ENCODE measurements at places on chromosomes 11 and 22.

DNA sequence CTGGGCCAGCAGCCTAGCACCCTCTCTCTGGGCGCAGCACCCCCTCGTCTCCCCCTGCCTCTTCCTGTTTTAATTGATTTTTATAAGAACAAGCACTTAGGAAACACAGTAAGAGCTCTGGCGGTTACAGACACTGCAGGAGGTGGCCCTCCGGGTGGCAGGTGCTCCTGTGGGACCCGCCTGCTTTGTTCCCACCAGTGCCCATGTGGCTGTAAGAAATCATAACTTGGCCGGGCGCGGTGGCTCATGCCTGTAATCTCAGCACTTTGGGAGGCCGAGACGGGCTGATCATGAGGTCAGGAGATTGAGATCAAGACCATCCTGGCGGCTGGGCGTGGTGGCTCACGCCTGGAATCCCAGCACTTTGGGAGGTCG, 18.4 kb downstream of the TSPAN4 start:
- DNase-seq, result no peak

- no peak for DNase-seq
Measured at GRCh38 chr11:79466411-79466810, 25.6 kb upstream of the TENM4 start.

GRCh38 chr11:46290011-46290410, 12.5 kb downstream of the CREB3L1 start:
- no peak for DNase-seq

DNA sequence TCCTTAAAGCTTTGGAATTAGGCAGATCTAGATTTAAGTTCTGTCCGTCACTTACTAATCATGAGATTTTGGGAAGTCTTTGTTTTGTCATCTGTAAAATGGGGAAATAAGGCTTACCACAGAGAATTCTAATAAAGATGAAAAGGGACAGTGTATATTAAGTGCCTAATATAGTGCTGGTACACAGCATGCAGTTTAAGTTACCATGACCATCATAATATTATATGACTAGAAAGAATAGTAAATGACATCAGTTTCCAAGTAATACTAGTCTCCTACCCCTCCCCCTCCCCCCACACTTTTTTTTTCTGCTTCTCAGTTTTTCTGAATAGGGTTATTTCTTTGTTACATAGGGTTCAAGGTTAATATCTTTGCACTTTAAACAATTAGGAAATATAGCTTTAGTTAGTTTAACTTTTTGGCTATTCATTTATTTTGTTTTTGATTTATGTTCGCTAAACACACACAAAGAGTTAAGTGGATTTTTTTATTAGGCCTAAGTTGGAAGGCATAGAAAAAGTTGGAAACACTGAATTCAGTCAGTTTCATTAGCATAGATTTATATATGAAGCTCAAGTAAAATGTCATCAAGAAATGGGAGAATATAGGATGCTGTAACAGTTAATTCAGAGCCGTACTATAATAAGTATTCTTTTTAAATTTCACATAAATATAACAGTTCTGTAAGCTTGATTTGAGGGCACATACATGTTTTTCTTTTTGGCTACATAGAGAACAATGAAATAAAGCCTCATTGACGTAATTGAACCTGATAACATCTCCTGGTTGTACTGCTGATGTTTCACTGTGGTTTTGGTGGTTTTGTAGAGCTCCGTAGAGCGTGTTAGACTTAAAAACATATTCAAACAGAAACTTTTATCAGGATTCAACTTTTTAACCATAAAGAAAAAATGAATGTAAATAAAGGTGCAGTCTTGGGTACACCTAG, 121.2 kb downstream of the PDE3B start:
- peak; percentile 19 for DNase-seq

- DNase-seq, result no peak
Measured at GRCh38 chr22:42938976-42939375, 76.0 kb downstream of the PACSIN2 start.

- no peak for DNase-seq
Measured at GRCh38 chr11:75029836-75030631, 41.3 kb downstream of the NEU3 start.

DNA sequence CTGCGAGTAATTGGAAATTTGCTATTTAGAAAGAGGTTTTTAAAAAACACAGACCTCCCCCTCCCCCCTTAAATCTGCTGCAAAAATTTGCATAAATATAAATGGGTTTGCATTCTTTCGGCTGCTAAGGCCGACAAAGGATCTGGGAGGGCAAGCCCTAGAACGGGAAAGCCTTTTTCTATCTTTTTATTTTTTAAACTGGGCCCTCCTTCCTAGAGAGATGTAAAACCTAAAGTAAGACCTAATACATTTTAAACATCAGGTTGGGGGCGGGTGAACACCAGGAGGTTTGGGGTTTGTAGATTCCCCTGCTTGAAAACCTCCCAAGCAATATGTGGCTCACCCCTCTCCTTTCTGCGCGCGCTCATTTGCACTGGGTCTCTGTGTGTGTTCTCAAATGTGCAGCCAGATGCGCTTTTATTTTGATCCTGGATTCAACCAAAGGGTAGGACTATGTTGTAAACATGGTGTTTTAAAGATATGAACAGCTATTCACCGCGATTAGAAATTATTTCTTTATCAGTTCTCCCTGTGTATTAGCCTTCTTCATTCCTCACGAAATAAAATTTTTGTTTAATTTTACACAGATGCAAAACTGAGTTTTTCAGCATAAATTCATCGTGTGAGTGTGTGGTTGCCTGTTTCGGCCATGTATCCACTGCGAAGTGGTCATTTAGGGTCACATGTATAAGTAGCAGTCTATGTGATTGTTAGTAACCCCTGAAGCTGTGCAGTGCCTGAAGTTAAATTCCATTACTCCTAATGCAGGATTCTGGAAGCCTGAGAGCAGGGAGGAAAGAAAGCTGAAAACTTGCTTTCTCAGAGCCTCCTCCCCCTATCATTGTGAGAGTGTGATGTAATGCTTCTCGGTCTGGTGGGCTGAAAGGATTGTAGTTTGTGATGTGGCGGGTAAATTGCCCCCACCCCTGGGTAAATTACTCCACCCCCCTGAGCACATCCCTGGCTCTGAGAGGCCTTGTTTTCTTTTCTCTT, 988 bp downstream of the TNRC6B start:
- no peak for DNase-seq

DNA sequence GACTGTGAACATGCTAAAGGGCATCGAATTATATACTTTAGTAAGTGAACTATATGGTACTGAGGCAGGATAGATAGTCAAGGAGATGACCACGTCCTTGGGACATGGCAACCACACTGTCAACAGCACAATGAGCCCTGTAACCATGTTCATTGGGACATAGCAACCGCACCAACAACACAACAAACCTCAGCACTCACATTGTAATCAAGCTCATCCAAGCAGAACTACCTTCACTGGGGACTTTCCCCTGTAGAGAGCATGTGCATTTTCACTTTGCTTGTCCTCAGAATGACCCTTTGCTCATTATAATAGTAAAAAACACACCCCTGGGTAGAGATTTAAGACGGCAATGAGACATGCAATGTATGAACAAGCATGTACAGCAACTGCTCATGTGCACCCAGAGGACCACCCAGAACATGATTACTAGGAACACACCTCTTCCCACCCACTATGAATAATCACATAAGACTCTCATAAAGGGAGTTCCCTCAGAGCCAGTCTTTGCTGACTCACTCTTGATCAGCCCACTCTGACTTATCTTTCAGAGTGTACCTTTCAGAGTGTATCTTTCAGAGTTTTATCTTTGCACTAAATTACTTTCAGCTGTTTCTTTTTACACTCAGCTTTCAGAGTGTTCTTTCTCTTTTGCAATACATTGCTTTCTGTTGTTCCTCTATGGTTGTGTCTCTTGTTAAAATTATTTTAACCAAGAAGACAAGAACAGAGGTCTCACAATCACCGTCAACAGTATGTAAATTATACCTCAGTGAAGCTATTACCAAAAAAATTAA, 4.1 kb upstream of the PLAAT2 start:
- peak; percentile 45 for DNase-seq

DNA sequence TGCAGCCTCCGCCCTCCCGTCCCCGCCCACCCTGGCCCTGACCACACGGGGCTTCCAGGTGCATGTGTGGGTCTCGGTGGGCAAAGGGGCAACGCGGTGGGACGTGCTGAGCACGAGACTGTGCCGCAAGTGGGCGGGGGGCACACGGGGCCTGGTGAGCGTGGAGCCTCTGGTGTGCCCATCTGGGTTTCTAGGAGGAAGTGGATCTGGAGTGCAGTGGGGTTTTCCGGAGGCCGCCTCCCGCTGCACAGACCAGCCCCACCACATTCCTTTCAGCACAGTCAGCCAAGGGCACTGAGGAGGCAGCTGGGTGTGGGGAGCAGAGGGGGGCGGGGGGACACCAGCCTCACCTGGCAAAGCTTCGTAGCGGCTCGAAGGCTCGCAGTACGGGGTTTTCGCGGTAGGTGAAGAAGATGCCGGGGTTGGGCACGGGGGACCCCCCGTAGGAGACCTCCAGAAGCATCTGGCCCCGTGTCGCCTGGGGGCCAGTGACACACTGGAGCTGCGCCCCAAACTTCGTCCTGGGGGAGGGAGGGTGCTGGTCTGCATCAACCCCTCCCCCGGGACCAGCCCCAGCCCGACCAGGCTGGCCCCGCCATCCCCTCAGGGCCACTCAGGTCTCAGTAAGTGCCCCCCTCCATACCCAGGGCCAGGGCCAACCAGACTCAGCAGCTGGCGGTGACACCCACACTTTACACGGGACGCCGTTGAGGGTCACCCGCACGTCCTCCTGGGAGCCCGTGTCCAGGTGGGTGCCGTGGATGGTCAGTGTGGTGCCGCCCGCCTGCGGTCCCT, 12.4 kb upstream of the MAPK11 start:
- no peak for DNase-seq

- DNase-seq, result no peak
Measured at GRCh38 chr11:68837583-68838571, 3.8 kb downstream of the CPT1A start.

- no peak for DNase-seq
Measured at GRCh38 chr11:73869332-73869949, 7.2 kb downstream of the COA4 start.

DNA sequence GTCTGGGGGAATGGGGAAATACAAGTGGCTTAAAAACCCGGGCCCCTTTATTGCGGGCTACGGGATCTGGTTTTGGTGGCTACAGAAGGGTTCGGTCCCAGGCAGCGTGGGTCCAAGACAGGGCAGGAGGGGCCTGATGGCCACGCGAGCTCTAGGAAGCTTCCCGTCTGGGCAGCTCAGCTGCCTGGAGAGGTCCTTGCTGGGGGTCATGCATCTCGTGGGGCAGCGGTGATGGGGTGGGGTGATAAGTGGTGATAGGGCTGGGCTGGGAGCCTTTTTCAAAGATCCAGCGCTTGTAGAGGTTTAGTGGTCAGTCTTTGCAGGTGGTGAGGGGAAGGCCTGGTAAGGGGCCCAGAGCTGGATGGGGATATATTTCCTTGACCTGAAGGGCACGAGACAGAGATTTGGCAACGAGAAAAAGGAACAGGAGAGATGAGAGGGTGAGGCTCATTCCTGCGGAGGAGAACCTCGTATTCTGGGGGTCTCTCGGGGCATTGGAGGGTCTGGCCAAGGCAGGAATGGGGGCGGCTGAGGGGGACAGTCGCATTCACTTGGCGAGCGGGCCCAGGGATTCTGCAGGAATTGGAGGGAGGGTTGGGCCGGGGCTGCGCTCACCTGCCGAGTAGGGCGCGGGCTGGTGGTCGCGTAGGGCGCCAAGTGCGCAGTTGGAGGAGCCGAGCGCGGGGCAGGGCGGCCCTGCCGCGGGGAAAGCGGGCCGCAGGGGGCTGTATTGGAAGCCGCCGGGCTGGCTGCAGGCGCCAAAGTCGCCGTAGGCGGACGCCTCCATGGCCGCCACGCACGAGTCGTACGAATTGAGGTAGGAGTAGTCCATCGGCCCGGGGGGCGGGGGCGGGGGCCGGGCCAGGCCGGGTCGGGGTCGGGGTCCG, 560 bp downstream of the PHOX2A start:
- no peak for DNase-seq

DNA sequence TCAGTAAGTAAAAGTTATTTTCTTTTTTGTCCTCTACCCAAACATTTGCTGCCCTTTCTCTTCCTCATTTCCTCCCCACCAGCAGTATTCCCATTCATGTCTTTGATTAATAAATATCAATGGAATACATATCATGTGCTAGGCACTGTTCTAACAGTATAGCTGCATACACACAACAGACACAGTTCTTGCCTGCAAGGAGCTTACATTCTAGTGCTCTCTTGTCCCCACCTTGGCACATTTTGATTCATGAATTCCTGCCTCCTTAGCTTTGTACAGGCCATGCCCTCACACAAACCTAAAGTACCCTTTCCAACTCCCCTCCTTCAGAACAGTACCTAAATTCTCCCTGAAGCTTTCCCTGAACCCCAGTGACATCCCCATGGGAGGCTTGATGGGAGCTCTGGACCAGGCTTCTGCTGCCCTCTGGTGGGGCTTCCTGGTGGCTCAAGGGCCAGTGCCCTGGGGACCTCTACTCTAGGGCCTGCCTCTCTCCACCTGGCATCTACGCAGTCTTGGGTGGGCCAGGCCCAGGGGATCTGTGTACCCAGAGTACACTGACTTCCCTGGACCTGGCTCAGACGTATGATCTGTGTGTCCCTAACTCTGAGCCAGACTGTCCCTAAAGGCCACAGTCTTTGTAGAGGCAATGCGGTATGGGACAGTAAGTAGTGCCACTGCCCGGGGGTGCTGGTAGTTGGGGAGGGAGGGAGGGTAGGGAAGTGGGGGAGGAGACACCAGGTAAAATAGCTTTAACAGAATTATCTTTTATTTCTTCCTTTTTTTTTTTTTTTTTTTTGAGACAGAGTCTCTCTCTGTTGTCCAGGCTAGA, 14.1 kb downstream of the RPS13 start:
- peak; percentile 30 for DNase-seq

DNA sequence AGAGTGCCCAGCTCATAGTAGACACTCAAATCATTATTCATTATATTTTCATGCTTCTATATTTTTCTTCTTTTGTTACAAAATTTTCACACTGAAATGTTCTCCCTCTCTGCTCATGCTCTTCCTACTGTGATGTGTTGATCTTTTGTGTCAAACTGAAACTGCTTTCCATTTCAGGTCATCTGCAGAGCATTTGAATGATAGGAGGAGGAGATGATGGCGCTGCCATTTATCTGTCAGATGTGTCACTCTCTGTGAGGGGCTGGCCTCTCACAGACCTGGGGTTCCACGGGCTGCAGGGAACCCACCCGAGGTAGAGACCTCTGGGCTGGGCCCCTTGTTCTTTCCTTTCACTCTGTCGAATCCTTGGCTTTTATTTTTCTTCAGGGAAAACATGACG, 41.1 kb downstream of the OR10A6 start:
- no peak for DNase-seq

DNA sequence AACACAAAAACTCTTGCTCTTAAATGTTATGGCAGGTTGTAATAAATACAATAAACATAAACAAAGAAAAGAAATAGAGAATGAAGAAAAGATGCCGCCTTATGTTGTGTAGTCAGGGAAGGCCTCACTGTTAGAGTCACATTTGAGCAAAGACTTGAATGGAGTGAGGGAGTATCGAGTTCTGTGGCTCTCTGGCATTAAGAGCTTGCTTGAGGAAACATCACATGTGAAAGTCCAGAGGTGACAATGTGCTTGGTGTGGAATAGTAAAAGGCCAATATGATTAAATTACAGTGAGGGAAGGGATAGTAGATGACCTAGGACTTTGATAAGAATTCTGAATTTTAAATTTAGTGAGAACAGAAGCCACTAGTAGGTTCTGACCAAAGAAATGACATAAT, 139.4 kb downstream of the ATG16L2 start:
- DNase-seq, result no peak

- DNase-seq, result no peak
Measured at GRCh38 chr11:30960387-30960992, 374.3 kb upstream of the MPPED2 start.

All from T-helper 1 cell (primary cell).